ENCODE measurements at places on chromosomes 11 and 22. TPM values are rescaled to one million over a fixed set of nuclear protein-coding genes. Genes with fewer than 3 reads are reported as not detected.
A peak's percentile ranks its signal among the peaks of the same experiment; 100 is the strongest.

The GSTT2B gene
- 6.3 TPM for total RNA-seq

The LRRC74B gene
- total RNA-seq, result not detected

The KCTD14 gene
- total RNA-seq, result 21.6 TPM

The MRGPRX3 gene
- not detected for total RNA-seq

The ALX4 gene
- not detected for total RNA-seq

DNA sequence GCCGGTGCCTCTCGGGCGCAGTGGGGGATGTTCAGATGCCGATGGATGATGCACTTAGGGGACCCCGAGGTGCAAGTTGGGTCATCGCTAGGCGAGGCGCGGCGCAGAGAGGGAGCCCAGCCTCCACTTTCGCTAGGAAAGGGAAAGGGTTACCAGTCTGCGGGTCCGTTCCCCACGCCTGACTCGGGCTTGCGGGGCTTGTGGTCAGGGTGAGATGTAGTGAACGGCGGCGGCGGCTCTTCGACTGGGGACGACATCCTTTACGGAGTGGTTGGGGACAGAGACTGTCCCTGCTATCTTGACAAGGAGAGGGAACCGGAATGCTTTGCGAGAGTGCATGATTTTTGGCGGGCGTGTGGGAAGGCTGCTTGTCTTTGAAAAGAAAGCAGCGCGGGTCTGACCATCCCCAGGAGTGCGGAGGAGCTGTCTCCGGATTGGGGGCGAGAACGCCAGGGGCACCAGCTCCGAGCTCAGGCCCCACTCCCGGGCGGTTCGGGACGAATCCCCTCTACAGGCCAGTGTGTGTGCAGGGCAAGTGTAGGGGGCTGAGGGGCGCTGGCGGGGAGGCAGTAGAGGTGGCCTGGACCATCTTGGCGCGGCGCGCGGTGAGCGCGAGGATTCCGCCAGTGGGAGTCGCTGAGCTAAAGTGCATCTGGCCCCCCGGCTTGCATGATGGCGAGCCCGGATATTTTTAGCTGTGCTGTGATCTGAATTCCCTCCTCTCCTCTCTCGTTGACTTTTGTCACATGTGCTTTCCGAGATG lies 1.1 kb downstream of the FAT3 start:
- H3K27ac ChIP-seq, result no peak overlapping the region
- peak overlapping the region; percentile 53 for H3K4me3 ChIP-seq
- H3K27me3 ChIP-seq, result peaks cover 40% of the 10 kb centered on the region
- H3K36me3 ChIP-seq, result no peaks in the 10 kb centered on the region

DNA sequence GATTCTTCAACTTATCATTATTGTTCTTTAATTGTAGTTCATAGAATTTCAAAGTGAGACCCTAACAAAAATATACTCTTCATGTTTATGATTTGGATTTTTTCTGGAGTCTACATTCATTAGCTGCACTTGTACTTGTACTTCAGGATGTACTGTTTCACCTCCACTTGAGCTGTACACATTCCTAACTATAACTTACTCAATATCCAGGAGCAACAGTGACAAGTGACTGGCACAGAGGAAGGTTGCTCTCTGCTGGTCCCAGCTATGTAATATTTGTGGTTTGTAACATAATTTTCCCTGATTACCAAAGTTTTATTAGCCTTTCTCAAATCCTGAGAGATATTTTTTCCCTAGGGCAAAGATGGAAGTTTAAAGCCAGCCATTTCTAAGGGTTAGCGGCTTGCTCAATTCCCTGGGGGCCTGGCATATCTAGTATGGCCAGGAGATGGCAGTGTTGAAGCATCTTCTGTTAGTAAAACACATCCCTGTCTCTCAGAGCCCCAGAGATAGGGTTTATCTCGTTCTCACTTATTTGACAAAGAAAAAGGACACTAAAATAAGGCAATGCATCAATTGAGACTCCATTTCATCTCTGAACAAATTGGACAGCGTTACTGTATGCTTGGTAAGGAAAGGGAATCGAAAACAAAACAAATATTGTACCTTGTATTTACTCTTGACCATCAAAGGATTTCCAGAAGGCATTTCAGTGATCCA lies 14.2 kb downstream of the OR52A5 start:
- no peak overlapping the region for H3K27ac ChIP-seq
- DNase-seq, result peak; percentile 86
- H3K4me1 ChIP-seq, result no peaks in the 10 kb centered on the region
- H3K4me3 ChIP-seq, result no peak overlapping the region
- H3K27me3 ChIP-seq, result no peaks in the 10 kb centered on the region

- peaks cover 5% of the 10 kb centered on the region for H3K4me1 ChIP-seq
- H3K4me3 ChIP-seq, result peak overlapping the region; percentile 58
- no peaks in the 10 kb centered on the region for H3K27me3 ChIP-seq
- peak overlapping the region; percentile 48 for H3K27ac ChIP-seq
- H3K36me3 ChIP-seq, result no peaks in the 10 kb centered on the region
These were observed 30.0 kb upstream of the WNT11 start for GRCh38 chr11:76236092-76236999.

GRCh38 chr11:128664317-128664716 lies 29.6 kb upstream of the FLI1 start:
- H3K4me1 ChIP-seq, result no peaks in the 10 kb centered on the region
- H3K27ac ChIP-seq, result no peak overlapping the region
- H3K27me3 ChIP-seq, result 0 out of 2 replicates have a peak, but pooled peaks cover 2% of the 10 kb centered on the region
- DNase-seq, result no peak
- H3K4me3 ChIP-seq, result no peak overlapping the region
- no peaks in the 10 kb centered on the region for H3K36me3 ChIP-seq

DNA sequence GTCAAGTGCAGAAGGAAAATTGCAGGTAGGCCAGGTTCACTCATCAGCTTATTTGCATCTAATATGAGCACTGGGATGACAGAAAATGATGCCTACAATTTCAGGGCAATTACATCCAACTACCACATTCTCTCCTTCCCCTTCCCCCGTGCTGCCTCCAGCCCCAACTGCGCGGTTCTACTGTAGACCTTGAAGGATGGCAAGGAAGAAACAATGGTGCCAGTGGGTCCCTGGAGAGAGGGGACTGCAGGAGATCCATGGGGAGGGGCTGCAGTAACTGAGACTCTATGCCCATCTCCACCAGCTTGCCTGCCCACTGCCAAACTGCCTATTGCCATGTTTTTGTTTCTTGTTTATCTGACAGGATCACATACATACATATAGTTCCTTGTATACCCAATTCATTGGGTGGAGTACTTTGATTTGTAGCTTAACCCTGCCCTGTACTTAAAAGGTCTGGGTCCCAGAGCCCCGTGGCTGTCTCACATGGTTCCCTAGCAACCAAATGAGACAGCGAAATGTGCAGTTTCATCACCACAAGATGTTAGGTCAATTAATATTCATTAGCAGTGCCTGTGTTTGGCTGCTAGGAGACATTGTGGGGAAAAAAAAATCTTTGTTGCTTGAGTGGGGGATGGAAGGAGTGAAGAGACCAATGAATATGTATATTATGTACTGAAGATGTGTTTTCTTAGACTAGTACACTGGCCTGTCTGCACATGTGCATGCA lies 253.5 kb upstream of the PLET1 start:
- no peaks in the 10 kb centered on the region for H3K4me1 ChIP-seq
- no peak overlapping the region for H3K4me3 ChIP-seq
- no peaks in the 10 kb centered on the region for H3K36me3 ChIP-seq
- peak; percentile 19 for DNase-seq
- H3K27ac ChIP-seq, result no peak overlapping the region

DNA sequence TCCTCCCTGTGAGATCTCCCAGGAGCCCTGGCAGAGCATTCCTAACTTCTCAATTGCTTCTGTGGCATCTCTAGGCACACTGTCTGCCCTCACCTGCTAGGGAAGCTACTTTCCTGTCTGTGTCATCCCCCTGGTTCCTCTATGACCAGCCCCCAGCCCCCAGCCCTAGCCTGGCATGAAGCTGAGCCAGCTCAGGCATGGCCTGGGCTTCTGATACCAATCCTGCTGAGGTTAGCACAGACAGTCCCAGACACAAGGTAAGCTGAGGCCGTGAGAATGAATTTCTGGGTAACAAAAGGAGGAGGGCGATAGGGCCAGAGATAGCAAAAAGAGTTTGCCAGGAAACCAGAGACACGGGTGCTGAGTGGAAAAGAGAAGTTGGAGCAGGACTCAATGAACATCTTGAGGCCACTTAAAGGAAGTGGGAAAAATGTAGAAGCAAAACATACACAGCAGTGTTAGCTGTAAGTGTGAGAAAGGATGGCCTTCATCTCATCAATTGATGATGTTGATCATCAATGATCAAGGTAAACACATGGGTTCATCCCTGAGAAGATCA lies 87.6 kb upstream of the PICALM start:
- H3K4me1 ChIP-seq, result no peaks in the 10 kb centered on the region
- no peak for DNase-seq
- H3K36me3 ChIP-seq, result no peaks in the 10 kb centered on the region
- H3K27me3 ChIP-seq, result no peaks in the 10 kb centered on the region
- H3K27ac ChIP-seq, result no peak overlapping the region

GRCh38 chr11:18749681-18750319 lies 23.8 kb upstream of the IGSF22 start:
- H3K4me3 ChIP-seq, result no peak overlapping the region
- no peak for DNase-seq
- no peak overlapping the region for H3K27ac ChIP-seq

- no peaks in the 10 kb centered on the region for H3K27me3 ChIP-seq
- H3K4me3 ChIP-seq, result no peak overlapping the region
- H3K27ac ChIP-seq, result no peak overlapping the region
- no peaks in the 10 kb centered on the region for H3K4me1 ChIP-seq
- no peak for DNase-seq
- no peaks in the 10 kb centered on the region for H3K36me3 ChIP-seq
These were observed 72.9 kb upstream of the OR5AN1 start for GRCh38 chr11:59285716-59286260.

DNA sequence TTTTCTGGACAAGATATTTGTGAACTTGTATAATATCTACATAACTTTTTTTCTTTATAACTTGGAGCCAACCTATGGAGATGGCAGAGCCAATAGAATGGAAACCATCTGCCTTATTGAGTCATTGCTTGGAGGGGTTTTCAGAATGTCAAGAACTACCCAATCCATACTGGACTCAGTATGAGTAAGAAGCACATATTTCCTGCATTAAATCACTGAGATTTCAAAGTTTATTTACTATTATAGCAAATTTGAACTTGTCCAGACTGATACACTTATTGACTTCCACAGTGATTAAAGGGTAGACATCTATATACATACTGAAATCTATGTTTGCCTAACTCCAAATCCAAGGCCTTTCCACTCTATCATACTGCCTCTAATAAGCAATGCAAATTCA lies 704.0 kb downstream of the KCNA4 start:
- no peak overlapping the region for H3K27ac ChIP-seq
- no peaks in the 10 kb centered on the region for H3K27me3 ChIP-seq
- H3K4me1 ChIP-seq, result no peaks in the 10 kb centered on the region
- no peak for DNase-seq
- H3K4me3 ChIP-seq, result no peak overlapping the region

DNA sequence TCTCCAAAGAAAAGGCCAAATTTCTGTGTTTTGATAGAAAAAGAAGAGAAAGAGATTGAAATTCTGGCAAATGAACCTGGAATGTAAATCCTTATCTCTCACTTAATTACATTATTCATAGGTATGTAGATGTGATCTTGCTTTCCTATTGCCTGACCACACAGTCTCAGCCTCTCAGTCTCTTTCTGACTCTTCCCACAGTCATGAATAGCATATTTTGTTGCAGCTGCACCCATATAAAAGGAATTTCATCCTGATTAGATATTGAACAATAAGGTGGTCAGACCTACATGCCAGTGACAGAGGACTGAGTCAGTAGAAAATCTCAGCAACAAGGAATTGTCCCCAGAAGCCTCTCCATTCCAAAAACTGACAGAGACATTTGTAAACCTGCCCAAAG lies 62.9 kb upstream of the LRRC4C start:
- no peak overlapping the region for H3K27ac ChIP-seq
- H3K36me3 ChIP-seq, result no peaks in the 10 kb centered on the region
- no peak for DNase-seq
- peaks cover 3% of the 10 kb centered on the region for H3K4me1 ChIP-seq
- no peaks in the 10 kb centered on the region for H3K27me3 ChIP-seq

- peaks cover 3% of the 10 kb centered on the region for H3K27me3 ChIP-seq
- H3K4me1 ChIP-seq, result 0 out of 2 replicates have a peak, but pooled peaks cover 3% of the 10 kb centered on the region
These were observed 81.1 kb upstream of the WNT7B start for GRCh38 chr22:46058091-46058420.

GRCh38 chr11:121508449-121508848 lies 55.7 kb upstream of the SORL1-AS1 start:
- H3K4me3 ChIP-seq, result no peak overlapping the region
- DNase-seq, result no peak
- H3K36me3 ChIP-seq, result peaks cover 7% of the 10 kb centered on the region
- no peaks in the 10 kb centered on the region for H3K27me3 ChIP-seq
- no peaks in the 10 kb centered on the region for H3K4me1 ChIP-seq

GRCh38 chr11:61578819-61579675 lies 1.8 kb downstream of the SYT7 start:
- H3K4me3 ChIP-seq, result no peak overlapping the region
- no peaks in the 10 kb centered on the region for H3K36me3 ChIP-seq
- no peak overlapping the region for H3K27ac ChIP-seq
- DNase-seq, result no peak
- H3K4me1 ChIP-seq, result peaks cover 39% of the 10 kb centered on the region

Measured in H1 (cell line).